ENCODE measurements at places on chromosomes 12 and 14.

DNA sequence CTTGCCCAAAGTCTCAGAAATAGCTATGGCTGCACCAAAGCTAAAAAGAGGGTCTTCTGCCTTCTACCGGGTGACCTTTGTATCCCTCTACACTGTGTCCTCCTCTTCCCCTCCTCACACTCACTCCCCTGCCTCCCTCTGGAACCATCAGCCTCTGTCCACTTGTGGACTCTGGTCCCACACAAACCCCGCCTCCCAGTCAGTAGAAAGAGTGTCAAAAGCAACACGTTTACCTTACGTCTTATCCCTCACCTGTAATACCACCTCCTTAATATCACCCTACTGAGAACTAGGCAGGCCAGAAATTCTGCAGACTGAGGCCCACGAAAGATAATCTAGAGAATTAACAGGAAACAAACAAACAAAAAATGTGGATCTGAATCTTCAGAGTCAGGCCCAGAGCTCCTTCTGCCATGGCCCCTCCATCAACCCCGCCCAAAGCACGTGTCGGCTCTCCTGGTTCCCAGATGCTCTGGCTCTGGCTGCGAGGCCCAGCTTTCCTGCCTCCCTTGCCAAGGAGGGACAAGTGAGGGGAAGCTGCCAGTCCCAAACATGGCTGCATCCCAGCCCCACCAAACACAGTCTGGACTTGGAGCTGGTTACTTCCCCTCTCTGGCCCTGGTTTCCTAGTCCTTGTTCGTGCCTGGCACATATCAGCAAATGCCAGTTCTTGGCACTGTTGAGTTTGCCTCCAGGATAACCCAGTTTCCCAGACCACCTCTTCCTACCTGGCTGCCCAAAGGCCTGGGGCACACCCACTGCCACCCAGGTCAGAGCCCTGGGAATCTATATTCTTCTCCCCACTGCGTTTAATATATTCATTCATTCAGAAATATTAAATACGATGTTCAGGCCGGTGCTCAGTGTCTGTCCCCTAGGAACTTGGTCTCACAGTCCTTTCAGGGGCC, 2.7 kb downstream of the ACTN1 start:
- DNase-seq, result no peak

GRCh38 chr12:24044941-24045703, 95.7 kb upstream of the SOX5 start:
- DNase-seq, result no peak

- DNase-seq, result no peak
Measured at GRCh38 chr12:7994731-7995205, 37.7 kb upstream of the FOXJ2 start.

DNA sequence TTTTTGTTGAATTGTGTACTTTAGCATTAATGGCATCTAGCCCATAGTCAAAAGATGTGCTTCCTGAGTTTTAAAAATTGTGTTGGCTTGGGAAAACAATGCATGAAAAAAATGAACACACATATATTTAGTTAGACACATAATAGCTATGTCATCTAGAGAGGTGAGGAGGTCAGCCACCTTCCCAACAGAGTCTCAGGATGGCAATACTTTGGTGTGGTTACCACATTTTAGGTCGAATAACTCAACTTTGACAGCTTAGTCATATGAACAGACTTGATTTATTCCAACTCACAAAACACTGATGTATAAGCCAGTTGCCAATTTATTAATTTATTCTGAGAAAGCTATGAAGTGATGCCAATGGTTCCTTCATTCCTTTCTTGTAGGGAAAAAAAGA, 114.0 kb downstream of the ETNK1 start:
- no peak for DNase-seq

DNA sequence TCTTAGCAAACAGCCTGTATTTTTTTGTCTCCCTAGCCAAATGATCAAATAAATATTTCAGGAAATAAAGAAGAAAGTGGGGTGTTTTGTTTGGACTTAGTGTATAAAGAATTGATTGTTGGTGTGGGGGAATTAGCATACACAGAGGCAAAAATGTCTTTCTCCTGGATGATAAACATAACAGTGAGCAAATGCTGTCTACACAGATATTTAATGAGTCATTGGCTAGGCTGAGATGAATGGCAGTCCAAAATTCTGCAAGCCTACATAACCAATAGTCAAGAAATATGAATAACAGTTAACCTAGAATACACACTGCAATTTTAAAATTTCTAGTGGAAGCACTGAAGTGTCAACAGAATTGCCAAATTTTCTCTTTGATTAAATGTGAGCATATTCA, 35.8 kb downstream of the MYF5 start:
- DNase-seq, result no peak

DNA sequence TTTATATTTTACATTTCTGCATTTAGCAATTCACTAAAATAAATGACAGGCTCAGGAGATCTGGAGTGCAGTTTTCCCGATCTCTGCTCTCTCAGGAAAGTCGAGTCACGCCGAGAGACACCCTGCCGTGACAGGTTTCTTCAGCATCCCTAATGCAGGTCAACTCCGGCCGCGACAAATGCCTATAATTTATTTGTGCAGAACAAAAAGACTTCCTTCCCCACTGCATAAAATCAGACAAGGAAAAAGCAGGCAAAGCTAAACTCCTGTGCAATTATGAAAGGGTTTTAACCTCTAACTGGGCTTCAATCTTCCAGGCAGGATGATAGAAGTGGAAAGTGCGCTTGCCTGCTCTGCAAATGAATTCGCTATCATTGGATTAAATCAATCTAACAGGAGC, 28.1 kb downstream of the SPRING1 start:
- DNase-seq, result no peak

- DNase-seq, result no peak
Measured at GRCh38 chr12:91093341-91093740, 18.0 kb downstream of the LUM start.

DNA sequence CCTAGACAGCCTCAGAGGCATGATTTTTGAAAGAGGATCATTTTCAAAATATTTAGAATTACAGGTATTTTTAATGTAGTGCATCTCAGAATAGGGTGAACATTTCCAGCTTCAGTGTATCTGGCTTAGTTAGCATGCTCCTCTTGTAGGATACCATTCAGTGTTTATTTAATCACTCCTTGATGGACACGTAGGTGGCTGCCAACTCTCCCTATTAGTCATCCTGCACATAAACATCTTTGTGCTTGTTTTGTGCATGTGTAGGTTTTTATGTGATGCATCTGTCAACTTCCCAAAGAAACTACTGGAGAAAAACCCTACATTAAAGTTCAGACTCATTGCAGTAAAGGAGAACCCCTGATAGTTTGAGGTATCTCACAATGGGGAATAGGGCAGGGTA, 52.5 kb upstream of the RBM19 start:
- no peak for DNase-seq

DNA sequence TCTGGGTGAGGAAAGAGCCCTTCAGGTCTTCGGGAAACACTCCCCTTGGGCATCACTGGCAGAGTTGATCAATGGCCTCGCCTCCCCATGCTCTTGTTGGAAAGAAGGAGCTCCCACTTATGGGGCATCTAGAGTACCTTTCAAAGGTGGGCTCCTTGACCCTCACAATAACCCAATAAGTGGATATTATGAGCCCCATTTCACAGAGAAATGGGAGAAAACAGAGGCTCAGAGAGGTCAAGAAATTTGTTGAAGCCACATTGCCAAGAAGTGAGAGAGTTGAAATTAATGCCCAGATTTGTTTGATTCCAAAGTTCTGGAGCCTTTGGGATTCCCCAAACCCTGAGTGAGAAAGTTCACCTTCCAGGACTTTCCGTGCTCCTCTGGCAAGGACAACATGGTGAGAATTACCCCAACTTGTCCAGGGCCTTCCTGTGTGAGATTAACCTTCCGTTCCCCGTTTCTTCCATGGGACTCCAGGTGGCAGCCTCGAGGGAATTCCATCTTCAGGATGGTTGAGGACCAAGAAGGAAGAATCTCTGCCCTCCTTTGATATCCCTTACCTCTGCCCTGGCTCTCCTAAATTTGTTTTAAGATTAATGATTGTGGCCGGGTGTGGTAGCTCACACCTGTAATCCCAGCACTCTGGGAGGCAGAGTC, 7.5 kb upstream of the CHD4 start:
- DNase-seq, result no peak

DNA sequence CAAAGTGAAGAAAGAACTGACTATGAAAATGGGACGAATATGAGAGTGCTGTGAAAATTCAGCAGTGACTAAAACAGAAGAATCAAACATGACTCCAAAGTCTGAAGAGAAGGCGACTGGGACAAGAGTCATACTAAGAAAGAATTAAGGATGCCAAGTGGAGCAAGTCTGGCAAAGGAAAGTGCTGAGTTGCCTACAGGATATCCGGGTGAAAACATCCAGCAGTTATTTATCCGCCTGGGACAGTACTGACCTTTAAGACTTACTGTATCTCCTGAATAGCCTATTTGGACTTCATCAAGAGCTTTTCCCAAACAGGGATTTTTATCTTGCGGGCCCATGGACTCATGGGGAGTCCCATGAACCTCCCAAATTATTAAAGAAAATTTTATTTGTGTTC, 41.1 kb downstream of the KICS2 start:
- no peak for DNase-seq

GRCh38 chr14:81303258-81303935, 82.6 kb upstream of the GTF2A1 start:
- no peak for DNase-seq

- no peak for DNase-seq
Measured at GRCh38 chr12:110270125-110270962, 10.7 kb upstream of the ATP2A2 start.

GRCh38 chr14:25150401-25150800, 100.5 kb upstream of the STXBP6 start:
- no peak for DNase-seq

GRCh38 chr14:58152014-58152857, at the start of gene ARMH4:
ARMH4 (minus strand) TSS chr14:58152213; CDS start chr14:58139358, 12,855 bp downstream.
- peak; percentile 41 for DNase-seq

- no peak for DNase-seq
Measured at GRCh38 chr12:51874000-51874399, 13.9 kb upstream of the ANKRD33 start.

- no peak for DNase-seq
Measured at GRCh38 chr14:86334355-86334754, 804.4 kb downstream of the FLRT2 start.

- DNase-seq, result no peak
Measured at GRCh38 chr14:56976211-56976610, 165.9 kb upstream of the OTX2 start.

DNA sequence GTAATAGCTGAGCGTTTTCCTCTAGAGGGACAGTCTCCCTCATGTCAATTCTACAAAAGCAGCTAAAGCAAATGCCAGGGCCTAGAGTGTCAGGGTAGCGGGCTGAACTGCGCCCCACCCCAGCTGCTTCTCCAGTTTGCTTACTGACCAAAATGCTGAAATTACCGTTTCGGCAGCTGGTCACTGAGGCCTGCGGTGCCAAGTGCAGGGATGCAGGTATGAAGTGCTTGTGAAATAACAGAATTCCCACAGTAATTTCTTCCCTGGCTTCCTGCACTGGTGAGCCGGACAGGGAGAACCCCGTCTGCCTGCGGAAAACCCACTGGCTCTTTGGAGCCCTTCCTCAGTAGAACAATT, 19.1 kb downstream of the PSMC1 start:
- DNase-seq, result no peak

DNA sequence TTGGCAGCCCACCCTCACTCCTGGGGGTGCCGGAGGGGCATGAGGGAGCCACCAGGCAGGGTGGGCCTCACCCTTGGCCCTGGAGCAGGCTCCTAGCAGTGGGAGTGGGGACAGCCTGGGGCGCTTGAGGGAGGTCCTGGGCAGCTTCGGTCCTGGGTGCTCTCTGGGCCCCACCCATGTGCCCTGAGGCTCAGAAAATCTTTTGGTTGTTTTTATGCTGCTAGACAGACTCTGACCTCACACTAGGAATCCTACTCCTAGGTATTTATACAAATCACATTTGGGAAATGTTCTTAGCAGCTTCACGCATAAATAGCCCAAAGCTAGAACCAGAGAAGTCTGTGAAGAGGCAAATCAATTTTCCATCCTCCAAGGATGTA, 10.9 kb upstream of the ULK1 start:
- DNase-seq, result no peak

DNA sequence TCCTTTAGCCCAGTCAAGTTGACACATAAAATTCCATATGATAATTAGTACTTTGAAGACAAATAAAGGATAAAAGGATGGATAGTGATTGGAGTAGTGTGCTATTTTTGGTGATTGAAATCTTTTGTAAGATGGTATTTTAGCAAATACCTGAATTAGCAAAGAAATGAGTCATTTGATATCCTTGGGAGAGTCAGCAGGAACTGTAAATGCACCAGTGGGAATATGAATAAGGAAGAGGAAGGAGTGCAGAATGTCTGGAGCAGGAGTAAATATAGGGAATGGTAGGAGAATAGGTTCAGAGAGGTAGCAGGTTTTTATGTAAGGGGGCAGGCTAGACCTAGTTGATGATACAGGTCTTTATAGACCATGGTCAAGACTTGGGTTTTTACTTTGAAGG, 75.0 kb downstream of the TRMT5 start:
- no peak for DNase-seq

DNA sequence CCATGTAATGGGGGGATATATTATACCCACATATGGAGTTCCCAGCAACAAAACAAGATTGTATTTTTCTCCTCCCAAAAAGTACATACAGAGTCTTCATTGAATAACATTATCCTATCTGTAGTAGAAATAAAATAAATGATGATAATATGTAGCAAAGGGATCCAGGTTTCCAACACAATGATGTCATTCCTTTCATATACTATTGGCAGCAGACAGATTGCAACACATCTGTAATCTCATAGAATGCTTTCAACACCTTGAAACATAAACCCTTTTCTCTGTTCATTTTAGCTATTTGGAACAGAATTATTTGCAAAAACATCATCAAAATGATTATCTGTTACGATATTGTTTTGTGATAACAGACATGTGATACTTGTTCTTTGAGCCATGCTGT, 317.6 kb downstream of the DPF3 start:
- DNase-seq, result no peak

DNA sequence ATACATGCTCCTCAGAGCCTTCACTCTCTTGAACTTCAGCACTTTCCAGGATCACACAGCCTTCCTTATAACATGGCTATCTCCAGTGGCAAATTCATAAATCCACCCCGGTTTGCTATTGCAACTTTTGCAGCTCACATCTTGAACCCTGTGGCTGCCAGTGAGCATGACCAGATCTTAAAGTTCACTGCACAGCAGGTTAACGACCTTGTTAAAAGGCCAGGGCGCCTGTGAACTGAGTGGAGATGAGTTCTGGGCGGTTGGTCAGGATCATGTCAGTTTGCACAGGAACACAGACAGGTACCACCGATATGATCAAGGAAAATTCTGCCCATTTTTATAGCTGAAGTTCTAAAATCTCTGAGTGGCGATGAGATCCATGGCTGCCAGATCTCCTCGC, 24.7 kb upstream of the LTA4H start:
- no peak for DNase-seq

DNA sequence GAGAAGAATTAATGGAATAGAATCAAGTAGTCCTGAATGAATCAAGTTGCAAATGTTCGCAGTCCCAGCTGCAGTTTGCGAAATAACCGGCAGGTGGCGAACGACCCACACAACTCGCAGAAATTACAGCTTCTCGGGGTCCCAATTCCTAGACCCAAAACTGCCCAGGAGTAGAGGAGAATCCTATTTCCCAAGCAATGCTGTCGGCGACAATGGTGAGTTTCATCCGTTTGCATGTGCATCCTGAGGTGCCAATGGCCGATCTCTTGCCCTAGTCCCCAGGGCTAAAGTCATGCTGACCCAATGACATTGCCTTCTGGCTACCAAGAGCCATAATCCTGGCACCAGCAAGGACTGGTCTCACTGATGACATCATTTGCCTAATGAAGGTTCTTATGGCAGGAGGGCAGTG, 8.5 kb upstream of the ASCL1 start:
- DNase-seq, result peak; percentile 2

All from stimulated activated CD8-positive, alpha-beta memory T cell treated with anti-CD3 and anti-CD28 coated beads, Interleukin-7, amount 100 ng/mL, for 4 hours (primary cell).